Thoracic aorta (tissue), 2 donors: ENCODE measurements at places on chromosomes 3 and 15. TPM values are rescaled to one million over a fixed set of nuclear protein-coding genes. Genes with fewer than 3 reads are reported as not detected.

Gene ATP2B2
- not detected for total RNA-seq

Gene GLDN
- 20.7 TPM for total RNA-seq

Gene FSIP1
- total RNA-seq, result 0.14 TPM

Gene CDC25A
- 2.5 TPM for total RNA-seq

Gene KLHL18
- total RNA-seq, result 18.4 TPM

Gene GALNT15
- 167 TPM for total RNA-seq

Gene DUOXA2
- not detected for total RNA-seq

Gene SKOR1
- 0.78 TPM for total RNA-seq

Gene C2CD4A
- total RNA-seq, result not detected

Gene WDR53
- 5.6 TPM for total RNA-seq

Gene ISLR
- total RNA-seq, result 323 TPM

Gene TMOD3
- total RNA-seq, result 27.3 TPM

Gene MASP1
- 1.9 TPM for total RNA-seq

Gene SPATA12
- total RNA-seq, result not detected

Gene AP3B2
- not detected for total RNA-seq

Gene C2CD4B
- total RNA-seq, result 8.0 TPM

Gene CHL1
- total RNA-seq, result 2.0 TPM

Gene OSTN
- not detected for total RNA-seq
